ENCODE measurements at places on chromosomes 3 and 15. TPM values are rescaled to one million over a fixed set of nuclear protein-coding genes. Genes with fewer than 3 reads are reported as not detected.

DNA sequence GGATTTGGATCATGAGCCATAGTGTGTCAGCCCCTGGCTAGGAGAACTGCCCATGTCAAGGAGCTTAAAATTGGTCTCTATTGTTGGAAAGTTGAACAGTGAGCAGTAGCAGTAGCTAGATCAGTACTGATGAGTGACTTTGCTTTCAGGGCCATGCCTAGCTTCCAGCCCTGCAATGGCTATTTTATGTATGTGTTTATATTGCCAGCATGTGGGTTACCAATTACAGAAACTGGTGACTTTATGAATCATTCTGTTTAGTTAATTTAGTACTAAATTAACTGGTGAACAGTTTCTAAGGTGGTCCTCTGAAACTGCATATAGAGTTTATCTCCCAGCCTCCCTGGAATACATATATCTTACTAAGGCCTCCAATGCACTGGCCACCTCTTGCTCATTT lies 908.1 kb upstream of the ALCAM start:
- no peaks in the 10 kb centered on the region for H3K4me1 ChIP-seq
- no peak overlapping the region for H3K4me3 ChIP-seq

GRCh38 chr3:171644681-171645080 lies 165.6 kb downstream of the PLD1 start:
- H3K36me3 ChIP-seq: peaks cover 9% of the 10 kb centered on the region
- no peak overlapping the region for H3K4me3 ChIP-seq
- H3K4me1 ChIP-seq: peaks cover 4% of the 10 kb centered on the region
- no peaks in the 10 kb centered on the region for H3K27me3 ChIP-seq
- H3K27ac ChIP-seq: no peak overlapping the region
- DNase-seq: no peak

Gene C2CD4A
- not detected for total RNA-seq

Gene KPNA4
- 33.8 TPM for total RNA-seq

Gene PEX5L
- total RNA-seq: not detected

GRCh38 chr15:95254263-95254662 lies 1022.9 kb downstream of the MCTP2 start:
- no peak for DNase-seq
- no peaks in the 10 kb centered on the region for H3K27me3 ChIP-seq
- no peaks in the 10 kb centered on the region for H3K36me3 ChIP-seq
- H3K27ac ChIP-seq: no peak overlapping the region

Gene CSNK1G1
- 28.8 TPM for total RNA-seq
